ENCODE measurements at places on chromosomes 6 and 20. TPM values are rescaled to one million over a fixed set of nuclear protein-coding genes. Genes with fewer than 3 reads are reported as not detected.

KIF6 gene
- 0.24 TPM for total RNA-seq

LHFPL5 gene
- 0.13 TPM for total RNA-seq

JPH2 gene
- total RNA-seq = 1.2 TPM

ZBTB22 gene
- total RNA-seq = 4.9 TPM

HMGCLL1 gene
- 0.18 TPM for total RNA-seq

TAAR9 gene
- total RNA-seq = not detected

ZC2HC1B gene
- total RNA-seq = not detected

GTSF1L gene
- not detected for total RNA-seq

C4B gene
- total RNA-seq = 1.2 TPM

SIM1 gene
- total RNA-seq = not detected

PPP1R14C gene
- 1.4 TPM for total RNA-seq

GJA1 gene
- total RNA-seq = 71.3 TPM

ULBP3 gene
- total RNA-seq = 4.0 TPM

CCN6 gene
- not detected for total RNA-seq

SSTR4 gene
- total RNA-seq = not detected

UNC93A gene
- total RNA-seq = not detected

TULP1 gene
- total RNA-seq = not detected

MACROD2 gene
- 0.90 TPM for total RNA-seq

LY6G6D gene
- total RNA-seq = not detected

TRAPPC3L gene
- total RNA-seq = not detected

PXDC1 gene
- 19.4 TPM for total RNA-seq

All from A549 treated with DMSO at 1 μM for 4 hours (cell line).